ENCODE measurements at places on chromosomes 11 and 22.

DNA sequence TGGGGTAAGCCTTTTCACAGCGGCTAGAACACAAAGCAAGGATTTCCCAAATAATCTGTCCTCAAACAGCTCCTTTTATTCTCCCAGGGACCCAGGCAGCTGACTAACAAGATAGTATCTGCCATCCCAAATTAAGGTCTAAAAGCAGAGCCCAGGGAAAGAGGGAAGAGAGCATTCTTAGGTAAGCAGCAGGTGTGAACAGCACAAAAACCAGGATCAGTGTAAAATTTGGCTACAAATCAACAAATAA is 79.9 kb downstream of the RBMXL2 start:
- DNase-seq, result no peak

DNA sequence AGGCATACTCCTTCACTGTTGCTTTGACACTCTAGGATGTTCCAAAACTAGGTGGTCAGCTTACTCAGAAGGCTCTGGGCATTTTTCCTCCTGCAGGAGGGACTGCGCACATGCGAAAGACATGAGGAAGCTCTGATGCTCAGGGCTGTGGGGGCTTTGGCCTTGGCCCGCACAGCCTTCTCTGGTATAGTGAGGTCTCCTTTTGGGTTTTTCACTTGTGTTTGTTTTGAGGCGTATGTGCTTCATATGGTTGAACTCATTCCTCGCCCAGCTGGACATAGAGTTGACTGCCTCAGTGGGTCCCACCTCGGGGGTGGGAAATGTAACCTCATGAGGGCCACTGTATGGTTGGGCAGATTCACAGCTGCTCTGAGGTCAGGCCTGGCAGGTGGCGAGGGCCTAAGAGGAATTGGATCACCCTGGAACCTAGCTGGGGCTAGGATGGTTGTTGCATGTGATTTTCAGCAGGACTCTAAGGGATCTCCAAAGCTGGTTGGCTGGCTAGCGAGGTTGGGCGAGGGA is 63.7 kb downstream of the PTPRJ start:
- no peak for DNase-seq

DNA sequence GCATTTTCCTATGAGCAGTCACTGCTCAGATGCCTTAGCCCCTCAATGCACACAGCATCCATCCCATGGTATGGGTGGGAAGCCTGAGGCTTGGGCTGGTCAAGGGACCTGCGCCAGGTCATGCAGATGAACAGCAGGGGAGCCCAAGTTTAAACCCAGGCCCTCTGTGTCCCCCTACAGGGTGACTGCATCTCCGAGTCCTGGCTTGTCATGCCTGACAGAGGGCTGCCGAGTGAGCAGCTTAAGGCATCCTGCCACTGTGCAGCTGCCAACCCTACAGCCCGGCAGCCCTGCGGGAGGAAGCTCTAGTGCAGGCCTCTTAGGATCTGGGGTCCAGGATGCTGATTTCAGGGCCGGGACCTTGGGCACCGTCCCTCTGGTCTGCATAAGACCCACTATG is 10.0 kb downstream of the IL2RB start:
- no peak for DNase-seq

GRCh38 chr22:28146401-28147314 is 227.6 kb upstream of the PITPNB start:
- DNase-seq, result no peak

DNA sequence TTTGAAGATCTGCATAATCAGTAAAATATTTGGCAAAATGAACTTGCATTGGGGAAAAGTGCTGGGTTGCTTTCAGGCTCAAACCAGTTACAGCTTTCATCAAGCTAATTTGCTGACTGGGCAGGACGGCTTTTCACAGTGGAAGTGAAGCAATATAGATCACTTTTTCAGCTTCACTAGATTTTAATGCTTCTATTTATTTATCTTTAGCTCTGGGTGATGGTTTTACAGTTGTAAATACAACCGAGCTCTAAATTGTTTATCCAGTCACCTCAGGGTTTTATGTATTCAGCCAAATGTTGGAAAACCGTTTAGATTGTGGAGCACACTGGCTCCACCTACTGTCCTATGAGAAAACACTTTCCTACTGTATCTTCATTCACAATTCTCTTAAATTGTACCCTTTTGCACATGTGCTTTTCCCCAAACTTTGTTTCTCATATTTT is 58.2 kb downstream of the ACER3 start:
- DNase-seq, result no peak
